ENCODE measurements at places on chromosomes 2 and 18.

DNA sequence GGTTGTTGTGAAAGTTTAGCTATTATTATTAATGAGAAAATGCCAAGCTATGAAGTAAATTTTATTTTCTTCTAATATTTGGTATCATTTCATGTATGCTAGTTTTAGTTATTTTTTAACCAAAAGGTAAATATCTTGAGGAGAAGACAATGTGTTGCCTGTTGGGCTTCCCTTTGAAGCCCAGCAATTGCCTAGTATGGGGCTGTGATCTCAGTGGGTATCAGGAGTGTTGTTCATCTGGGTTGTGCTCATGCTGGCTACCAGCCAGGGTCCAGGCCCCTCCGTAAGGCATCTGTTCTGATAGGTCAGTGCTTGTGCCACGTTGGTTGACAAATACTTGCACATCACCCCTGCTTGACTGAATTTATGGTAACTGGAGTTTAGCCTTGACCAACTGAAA, 38.0 kb upstream of the DARS1 start:
- DNase-seq, result no peak

DNA sequence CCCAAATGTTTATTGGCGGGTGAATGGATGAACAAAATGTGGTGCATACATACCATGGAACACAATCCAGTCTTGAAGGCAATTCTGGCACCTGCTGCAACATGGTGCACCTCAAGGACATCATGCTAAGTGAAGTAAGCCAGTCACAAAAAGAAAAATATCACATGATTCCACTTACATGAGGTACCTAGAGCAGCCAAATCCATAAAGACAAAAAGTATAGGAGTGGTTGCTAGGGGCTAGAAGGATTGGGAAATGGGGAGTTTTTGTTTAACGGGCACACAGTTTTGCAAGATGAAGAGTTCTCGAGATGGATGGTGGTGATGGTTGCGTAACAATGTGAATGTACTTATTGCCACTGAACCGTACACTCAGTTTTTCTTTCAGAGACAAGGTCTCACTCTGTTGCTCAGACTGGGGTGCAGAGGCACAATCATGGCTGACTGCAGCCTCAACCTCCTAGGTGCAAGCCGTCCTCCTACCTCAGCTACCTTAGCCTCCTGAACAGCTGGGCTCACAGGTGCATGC, 90.9 kb upstream of the CERS6 start:
- DNase-seq, result no peak

DNA sequence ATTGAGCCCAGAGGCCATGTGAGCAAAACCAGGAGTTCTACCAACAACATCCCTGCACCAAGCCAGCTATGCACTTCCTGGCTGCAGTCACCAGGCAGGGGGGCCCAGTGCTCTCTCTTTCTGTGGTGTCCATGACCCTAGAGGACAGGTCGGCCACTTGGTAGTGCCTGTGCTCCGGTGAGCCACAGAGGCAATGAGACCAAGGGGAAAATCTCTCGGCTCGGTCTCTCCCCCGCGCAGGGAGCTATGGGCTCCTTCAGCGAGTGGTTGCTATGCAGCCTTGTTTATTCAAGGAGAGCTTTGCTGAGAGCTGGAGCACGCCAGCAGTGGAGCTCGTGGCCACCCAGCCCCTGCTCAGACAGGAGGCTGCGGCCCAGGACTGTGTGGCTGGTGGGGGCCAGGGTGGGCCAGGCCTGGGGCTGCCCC, at the start of gene TOGARAM2:
Gene TOGARAM2, plus strand, starts transcription at position 283 of the 426 bp plus-strand sequence. CDS start 13,537 bp downstream, outside the sequence.
- no peak for DNase-seq

DNA sequence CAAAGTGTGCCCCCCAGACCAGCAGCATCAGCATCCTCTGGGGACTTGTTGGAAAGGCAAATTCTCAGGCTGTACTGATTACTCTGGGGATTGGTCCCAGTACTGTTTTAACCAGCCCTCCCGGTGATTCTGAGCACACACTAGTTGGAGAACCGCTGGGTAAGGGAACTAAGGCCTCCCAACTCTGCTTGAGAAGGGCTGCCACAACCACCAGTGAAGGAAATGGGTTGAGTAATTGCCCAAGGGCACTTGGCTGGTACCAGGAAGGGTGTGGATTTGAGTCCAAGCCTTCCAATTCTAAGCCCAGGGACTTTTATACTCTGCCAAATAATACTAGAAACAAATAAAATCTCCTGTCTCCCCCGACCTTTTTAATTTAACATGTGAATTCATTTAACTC, 219.9 kb downstream of the SETBP1 start:
- no peak for DNase-seq

- DNase-seq, result no peak
These were observed 60.7 kb downstream of the TET3 start for GRCh38 chr2:74045454-74045853.

- DNase-seq, result no peak
These were observed 144.4 kb downstream of the THSD7B start for GRCh38 chr2:136909777-136910176.
